ENCODE measurements at places on chromosomes 5 and 9.
A peak's percentile ranks its signal among the peaks of the same experiment; 100 is the strongest.

DNA sequence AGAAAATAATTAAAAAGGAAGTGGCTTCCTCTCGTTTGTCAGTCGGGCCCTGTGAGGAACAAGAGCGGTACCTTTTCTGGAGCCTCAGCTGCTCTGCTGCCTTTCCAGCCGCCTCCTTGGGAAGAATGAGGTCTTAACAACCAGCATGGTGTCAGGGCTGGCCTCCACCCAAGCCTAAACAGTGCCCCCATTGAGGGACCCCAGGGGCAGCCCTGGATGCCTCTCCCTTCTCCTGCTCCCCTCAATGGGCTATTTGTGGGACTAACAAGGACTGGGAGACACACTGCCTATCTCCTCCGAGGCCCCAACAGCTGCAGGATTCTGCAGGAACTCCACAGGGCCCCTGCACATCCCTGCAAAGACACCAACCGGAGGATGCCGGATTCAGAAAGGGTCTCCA, 155.4 kb upstream of the MAP3K1 start:
- no peaks in the 10 kb centered on the region for H3K27me3 ChIP-seq
- peaks cover 43% of the 10 kb centered on the region for H3K4me1 ChIP-seq
- H3K36me3 ChIP-seq, result peaks cover 5% of the 10 kb centered on the region
- DNase-seq, result no peak
- H3K4me3 ChIP-seq, result no peak overlapping the region

GRCh38 chr5:115097236-115097635, 72.5 kb downstream of the TRIM36 start:
- no peaks in the 10 kb centered on the region for H3K36me3 ChIP-seq
- DNase-seq, result peak; percentile 15
- H3K4me3 ChIP-seq, result no peak overlapping the region

GRCh38 chr9:137797206-137798120, 80.1 kb upstream of the CACNA1B start:
- no peaks in the 10 kb centered on the region for H3K4me1 ChIP-seq
- no peak overlapping the region for H3K4me3 ChIP-seq
- H3K27ac ChIP-seq, result no peak overlapping the region
- H3K36me3 ChIP-seq, result peaks cover 25% of the 10 kb centered on the region

DNA sequence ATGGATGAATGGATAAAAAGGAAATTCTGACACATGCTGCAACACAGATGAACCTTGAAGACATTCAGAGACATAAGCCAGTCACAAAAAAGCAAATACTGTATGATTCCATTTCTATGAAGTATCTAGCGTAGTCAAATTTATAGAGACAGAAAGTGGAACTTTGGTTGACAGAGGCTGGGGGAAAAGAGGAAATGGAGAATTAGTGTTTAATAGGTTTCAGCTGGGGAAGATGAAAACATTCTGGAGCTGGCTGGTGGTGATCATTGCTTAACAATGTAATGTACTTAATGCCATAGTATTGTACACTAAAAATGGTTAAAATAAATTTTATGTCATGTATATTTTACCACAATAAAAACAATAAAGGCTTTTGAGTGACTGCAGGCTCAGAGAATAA, 24.2 kb downstream of the PPIC start:
- DNase-seq, result no peak
- peaks cover 8% of the 10 kb centered on the region for H3K4me1 ChIP-seq
- H3K36me3 ChIP-seq, result no peaks in the 10 kb centered on the region

GRCh38 chr5:143101725-143102386, 301.6 kb downstream of the NR3C1 start:
- no peaks in the 10 kb centered on the region for H3K27me3 ChIP-seq
- H3K4me3 ChIP-seq, result no peak overlapping the region
- peaks cover 5% of the 10 kb centered on the region for H3K36me3 ChIP-seq
- DNase-seq, result no peak

GRCh38 chr5:67383451-67383850, 186.9 kb upstream of the CD180 start:
- no peak overlapping the region for H3K27ac ChIP-seq
- H3K36me3 ChIP-seq, result no peaks in the 10 kb centered on the region
- no peak overlapping the region for H3K4me3 ChIP-seq
- H3K27me3 ChIP-seq, result no peaks in the 10 kb centered on the region

- H3K4me3 ChIP-seq, result peak overlapping the region; percentile 82
- H3K4me1 ChIP-seq, result peaks cover 6% of the 10 kb centered on the region
- DNase-seq, result peak; percentile 21
- H3K27ac ChIP-seq, result peak overlapping the region; percentile 92
Observed at GRCh38 chr9:133347515-133347984, 381 bp downstream of the MED22 start.

GRCh38 chr9:13361076-13361475, 81.6 kb upstream of the MPDZ start:
- H3K27ac ChIP-seq, result no peak overlapping the region
- no peak overlapping the region for H3K4me3 ChIP-seq
- no peaks in the 10 kb centered on the region for H3K36me3 ChIP-seq
- peaks cover 12% of the 10 kb centered on the region for H3K27me3 ChIP-seq
- DNase-seq, result no peak
- H3K4me1 ChIP-seq, result no peaks in the 10 kb centered on the region

DNA sequence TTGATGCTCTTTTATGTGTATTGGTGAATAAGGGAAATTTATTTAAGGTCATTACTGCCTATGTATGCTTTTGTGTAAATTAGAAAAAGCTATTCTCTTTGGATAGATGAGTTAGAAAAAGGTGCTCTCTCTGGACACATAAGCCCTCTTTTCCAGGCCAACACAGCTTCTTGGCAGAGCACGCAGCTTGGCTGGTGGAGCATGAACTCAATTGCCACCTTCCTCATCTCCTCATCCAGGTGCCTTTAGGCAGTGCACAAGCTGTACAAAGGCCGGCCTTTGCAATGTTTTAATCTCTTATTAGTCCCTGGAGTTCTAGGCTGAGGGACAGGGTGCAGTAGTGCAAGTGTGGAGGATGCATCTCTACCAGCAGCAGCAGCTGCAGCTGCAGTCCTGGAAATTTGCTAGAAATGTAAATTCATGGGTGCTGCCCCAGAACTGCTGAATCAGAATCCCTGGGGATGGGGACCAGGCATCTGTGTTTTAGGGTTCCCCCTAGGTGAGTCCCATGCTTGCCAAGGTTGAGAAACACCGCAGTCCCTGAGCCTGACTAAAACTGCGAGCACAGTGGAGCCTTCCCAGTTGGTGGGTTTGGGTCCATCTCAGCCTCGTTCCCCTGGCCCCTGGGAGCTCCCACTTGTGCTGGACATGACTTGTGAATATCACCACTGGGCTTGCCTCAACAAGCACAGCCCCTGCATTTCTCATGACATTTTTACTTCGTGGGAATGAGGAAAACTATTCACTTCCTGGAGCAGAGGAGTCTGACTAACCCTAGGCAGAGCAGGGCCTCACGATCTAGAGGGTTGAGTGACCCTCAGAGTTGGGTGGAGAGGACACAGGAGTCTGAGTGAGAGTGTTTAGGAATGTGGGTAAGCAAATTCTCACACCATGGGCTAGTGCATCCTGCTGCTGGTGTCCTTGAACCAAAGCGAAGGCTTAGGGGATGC, 272.3 kb downstream of the ZSWIM6 start:
- peaks cover 12% of the 10 kb centered on the region for H3K4me1 ChIP-seq
- peaks cover 40% of the 10 kb centered on the region for H3K27me3 ChIP-seq
- H3K4me3 ChIP-seq, result no peak overlapping the region
- no peak overlapping the region for H3K27ac ChIP-seq
- no peak for DNase-seq
- H3K36me3 ChIP-seq, result no peaks in the 10 kb centered on the region

GRCh38 chr9:130689937-130690700, 3.5 kb upstream of the EXOSC2 start:
- peak; percentile 74 for DNase-seq
- H3K4me1 ChIP-seq, result peaks cover 26% of the 10 kb centered on the region

DNA sequence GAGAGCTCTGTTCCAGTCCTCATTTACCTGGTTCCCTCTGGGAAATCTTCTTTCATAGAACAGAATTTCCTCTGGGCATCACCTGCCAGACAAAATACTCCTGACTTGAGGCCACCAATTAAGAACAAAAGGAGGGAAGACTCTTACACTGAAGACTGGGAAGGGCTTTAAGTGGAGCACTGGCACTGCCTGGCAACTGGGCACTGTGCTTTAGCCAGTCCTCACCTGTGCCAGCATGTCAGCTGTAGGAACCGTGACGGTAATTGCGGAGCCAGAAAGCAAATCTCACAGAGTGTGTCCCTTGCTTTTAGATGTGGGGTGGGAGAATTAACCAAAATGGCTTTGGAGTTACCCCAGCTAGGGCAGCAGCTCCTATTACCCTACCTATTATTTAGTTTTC, 40.6 kb downstream of the FAM219A start:
- no peak for DNase-seq
- H3K27me3 ChIP-seq, result no peaks in the 10 kb centered on the region
- no peak overlapping the region for H3K4me3 ChIP-seq
- H3K36me3 ChIP-seq, result no peaks in the 10 kb centered on the region

DNA sequence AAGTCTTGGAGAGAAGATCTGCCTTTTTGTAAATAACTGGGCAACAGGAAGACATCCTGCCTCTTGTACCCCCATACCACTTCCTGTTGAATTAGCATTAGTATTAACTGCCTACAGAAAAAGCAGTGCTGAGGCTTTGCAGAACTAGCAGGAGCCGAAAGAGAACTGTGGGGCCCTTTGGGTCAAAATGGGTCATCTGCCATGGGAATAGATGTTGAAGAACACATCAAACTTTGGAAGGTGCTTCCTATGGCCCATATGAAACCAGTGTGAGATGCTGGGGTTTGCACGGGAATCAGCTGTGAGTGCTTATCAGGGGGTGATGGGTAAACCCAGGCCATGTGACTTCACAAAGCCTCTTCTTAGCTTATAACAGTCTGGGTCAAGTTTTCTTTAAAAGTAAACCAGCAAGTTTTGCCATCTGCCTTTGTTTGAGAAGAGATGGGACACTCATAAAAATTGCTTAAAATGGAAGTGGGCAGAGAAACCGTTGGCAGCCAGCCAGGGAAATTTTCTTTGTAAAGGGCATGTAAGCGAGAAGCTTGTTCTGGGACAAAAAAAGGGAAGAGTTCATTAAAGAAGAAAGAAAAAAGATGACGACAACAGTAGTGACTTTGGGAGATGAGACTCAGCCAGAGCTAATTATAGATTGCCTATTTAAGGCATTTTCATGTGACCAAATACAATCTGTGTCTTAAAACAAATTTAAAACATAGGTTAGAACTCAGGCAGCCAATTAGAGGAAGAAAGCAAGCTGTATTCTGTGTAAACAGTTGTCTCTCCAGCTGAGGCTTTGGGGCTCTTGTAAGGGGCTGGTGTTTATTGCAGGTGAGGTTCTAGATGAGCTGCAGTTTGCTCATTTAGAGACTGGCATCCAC, 4.4 kb downstream of the SLC25A25 start:
- H3K36me3 ChIP-seq, result peaks cover 43% of the 10 kb centered on the region
- H3K27me3 ChIP-seq, result no peaks in the 10 kb centered on the region
- peaks cover 20% of the 10 kb centered on the region for H3K4me1 ChIP-seq
- H3K27ac ChIP-seq, result peak overlapping the region; percentile 77

- no peak overlapping the region for H3K27ac ChIP-seq
- H3K4me1 ChIP-seq, result peaks cover 38% of the 10 kb centered on the region
- no peak overlapping the region for H3K4me3 ChIP-seq
- H3K27me3 ChIP-seq, result no peaks in the 10 kb centered on the region
Observed at GRCh38 chr5:78716206-78716605, 67.6 kb upstream of the LHFPL2 start.

- H3K27ac ChIP-seq, result no peak overlapping the region
- peaks cover 17% of the 10 kb centered on the region for H3K27me3 ChIP-seq
- H3K4me3 ChIP-seq, result no peak overlapping the region
- H3K36me3 ChIP-seq, result no peaks in the 10 kb centered on the region
Observed at GRCh38 chr5:170513856-170514525, 10.2 kb downstream of the KCNIP1 start.

- no peak overlapping the region for H3K27ac ChIP-seq
- H3K4me3 ChIP-seq, result no peak overlapping the region
- no peaks in the 10 kb centered on the region for H3K36me3 ChIP-seq
- no peaks in the 10 kb centered on the region for H3K4me1 ChIP-seq
- H3K27me3 ChIP-seq, result no peaks in the 10 kb centered on the region
- DNase-seq, result no peak
Observed at GRCh38 chr9:1804128-1804865, 210.8 kb upstream of the SMARCA2 start.

DNA sequence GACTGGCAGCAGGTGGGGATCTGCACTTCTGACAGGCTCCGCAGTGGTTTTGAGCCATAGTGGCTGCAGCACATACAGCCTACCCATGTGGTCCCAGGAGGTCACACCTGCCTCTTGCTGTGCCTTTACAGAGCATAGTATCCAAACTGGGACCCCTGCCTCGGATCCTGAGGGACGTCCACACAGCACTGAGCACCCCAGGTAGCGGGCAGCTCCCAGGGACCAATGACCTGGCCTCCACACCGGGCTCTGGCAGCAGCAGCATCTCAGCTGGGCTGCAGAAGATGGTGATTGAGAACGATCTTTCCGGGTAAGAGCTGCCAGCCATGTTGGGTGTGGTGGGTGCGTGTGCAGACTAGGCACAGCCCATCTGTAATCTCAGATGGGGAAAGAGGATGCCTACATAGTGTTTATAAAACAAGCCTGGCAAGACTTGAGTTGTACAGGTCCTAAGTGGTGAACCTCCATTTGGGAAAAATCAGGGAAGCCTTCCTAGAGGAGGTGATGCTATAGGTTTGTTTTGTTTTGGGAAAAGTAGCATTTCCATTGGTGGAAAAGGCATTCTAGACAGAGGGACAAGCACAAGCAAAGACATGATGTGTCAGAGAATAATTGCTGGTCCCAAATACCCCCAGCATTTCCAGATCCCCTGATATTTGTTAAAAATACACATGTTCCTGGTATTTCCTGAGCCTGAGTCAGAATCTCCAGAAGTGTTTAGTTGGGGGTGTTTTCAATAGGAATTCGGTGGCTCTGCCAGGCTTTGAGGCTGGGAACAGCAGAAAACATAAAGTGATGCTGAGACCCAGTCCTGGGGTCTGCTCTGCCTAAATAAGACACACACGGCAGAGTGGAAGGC, 119.2 kb downstream of the DAB2IP start:
- no peaks in the 10 kb centered on the region for H3K4me1 ChIP-seq
- no peak overlapping the region for H3K27ac ChIP-seq
- no peaks in the 10 kb centered on the region for H3K27me3 ChIP-seq
- H3K4me3 ChIP-seq, result no peak overlapping the region

- peak overlapping the region; percentile 94 for H3K4me3 ChIP-seq
- no peak for DNase-seq
- H3K27ac ChIP-seq, result peak overlapping the region; percentile 89
- peaks cover 92% of the 10 kb centered on the region for H3K36me3 ChIP-seq
Observed at GRCh38 chr5:107668154-107669095, 2.3 kb downstream of the EFNA5 start.

DNA sequence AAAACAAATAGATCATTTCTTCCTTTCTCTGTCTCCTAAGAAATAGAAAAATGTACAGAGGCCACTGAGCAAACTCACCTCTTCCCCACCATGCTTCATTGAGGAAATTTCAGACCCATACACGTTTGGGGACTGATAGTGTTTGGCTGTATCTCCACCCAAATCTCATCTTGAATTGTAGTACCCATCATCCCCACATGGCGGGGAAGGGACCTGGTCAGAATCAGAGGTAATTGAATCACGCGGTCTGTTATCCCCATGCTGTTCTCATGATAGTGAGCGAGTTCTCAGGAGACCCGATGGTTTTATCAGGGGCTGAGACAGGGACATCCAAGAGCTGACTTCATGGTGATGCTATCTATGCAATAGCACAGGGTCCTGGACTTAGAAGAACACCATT, 1655.8 kb downstream of the MAT2B start:
- H3K36me3 ChIP-seq, result no peaks in the 10 kb centered on the region
- H3K27ac ChIP-seq, result no peak overlapping the region
- H3K27me3 ChIP-seq, result no peaks in the 10 kb centered on the region

- H3K4me1 ChIP-seq, result peaks cover 40% of the 10 kb centered on the region
- DNase-seq, result no peak
- no peak overlapping the region for H3K4me3 ChIP-seq
Observed at GRCh38 chr5:143362664-143363227, 40.7 kb downstream of the NR3C1 start.

Data from Calu3 (cell line).